Activated naive CD4-positive, alpha-beta T cell (primary cell): ENCODE measurements at places on chromosomes 5 and 9.

- no peak for DNase-seq
These were observed 33.8 kb upstream of the CER1 start for GRCh38 chr9:14756291-14756690.

- no peak for DNase-seq
These were observed 91.6 kb upstream of the PPP1R26 start for GRCh38 chr9:135387976-135388375.

- no peak for DNase-seq
These were observed 2.6 kb upstream of the SMC5 start for GRCh38 chr9:70256123-70256551.

GRCh38 chr9:32306006-32306405 is 78.4 kb upstream of the ACO1 start:
- DNase-seq, result no peak

DNA sequence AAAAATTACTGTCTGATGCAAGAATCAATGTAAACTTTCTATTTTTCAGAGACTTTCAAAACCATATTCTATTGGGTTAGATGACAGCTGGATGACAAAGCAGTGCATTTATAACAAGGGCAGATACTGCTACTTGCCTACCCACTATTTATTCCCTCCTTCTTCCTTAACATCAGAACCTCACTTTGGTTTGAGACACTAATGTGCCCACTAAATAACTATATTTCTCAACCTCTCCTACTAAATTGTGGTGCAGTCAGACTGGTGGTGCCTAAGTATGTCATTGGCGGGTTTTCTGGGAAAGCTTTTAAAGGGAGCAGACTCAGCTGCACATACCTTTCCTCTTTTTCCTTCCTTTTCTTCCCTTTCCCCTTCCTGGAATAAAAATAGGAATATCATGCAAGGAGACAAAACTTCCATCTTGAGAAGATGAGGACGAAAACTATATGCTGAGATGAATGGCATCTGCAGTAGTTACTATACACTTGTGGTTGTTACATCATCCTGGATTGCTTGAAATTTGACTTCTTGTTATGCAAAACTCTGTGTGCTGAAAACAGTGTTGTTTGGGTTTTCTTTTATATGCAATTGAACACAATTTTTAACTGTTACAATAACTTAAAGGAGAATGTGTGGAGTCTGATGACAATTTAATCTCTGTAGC is 43.8 kb downstream of the PRR16 start:
- no peak for DNase-seq

- no peak for DNase-seq
These were observed 182.0 kb downstream of the MUSK start for GRCh38 chr9:110850401-110851135.

DNA sequence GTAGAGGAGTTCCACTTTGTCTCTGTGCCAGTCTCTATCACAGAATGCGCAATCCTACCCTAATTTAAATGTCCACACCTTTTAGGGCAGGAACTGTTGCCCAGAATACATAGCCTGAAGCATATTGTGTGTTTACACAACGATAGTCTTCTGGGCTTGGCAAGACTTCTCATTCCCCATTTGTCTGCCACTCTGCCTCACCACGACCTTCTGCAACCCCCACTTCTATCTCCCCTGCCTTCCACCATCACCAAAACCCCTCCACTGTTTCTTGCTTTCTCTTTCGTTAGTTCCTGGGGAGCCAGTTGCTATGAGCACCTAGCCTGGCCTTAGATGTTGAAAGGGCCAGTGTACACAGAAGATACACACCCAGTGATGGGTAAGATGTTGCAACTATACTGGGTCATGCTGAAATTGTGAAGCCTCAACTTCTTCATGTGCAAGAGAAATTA is 883 bp upstream of the RNF145 start:
- DNase-seq, result no peak

GRCh38 chr9:137116027-137116507 is 1.5 kb upstream of the DPP7 start:
- DNase-seq, result no peak

- no peak for DNase-seq
These were observed at the start of gene LAMC3 for GRCh38 chr9:131008909-131009618. Gene LAMC3 (plus strand): TSS chr9:131009174. CDS start chr9:131009215, 41 bp downstream.

DNA sequence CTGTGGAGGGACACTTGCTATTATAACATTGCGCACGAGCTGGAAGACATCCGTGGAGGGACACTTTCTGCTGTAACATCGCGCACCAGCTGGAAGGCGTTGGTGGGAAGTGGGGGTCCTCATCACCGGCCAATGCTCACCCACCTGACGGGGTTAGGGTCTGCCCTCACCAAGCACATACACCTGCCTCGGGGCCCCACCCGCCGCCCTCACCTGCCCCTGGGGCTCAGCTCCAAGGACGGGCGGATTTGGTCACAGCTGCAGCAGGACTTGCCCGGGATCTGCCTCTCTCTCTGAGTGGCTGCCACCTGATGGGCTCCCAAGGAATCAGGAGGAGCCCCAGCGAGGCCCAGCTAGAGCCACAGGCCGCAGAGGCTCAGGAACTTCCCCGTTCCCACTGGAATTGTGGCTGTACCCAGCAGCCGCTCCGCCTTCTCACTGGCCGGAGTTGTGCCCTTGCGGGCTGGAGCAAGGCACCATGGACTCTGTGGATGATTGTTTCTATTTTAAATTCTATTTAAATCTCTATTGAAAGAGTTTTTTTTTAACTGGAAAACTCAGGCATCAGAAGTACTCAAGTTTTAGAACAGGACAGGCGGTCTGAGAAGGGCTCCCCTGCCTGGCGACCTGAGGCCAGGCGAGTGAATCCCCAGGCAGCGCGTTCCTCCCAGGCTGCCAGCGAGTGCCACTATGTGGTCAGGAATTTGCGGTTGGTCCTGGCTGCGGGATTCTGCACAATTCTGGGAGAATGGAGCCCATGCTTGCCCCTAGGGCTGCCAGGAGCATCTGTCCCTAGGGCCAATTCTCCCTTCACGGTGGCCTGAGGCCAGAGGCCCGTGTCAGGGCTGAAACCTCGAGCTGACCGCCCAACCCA is 38.9 kb upstream of the SLC6A3 start:
- no peak for DNase-seq

DNA sequence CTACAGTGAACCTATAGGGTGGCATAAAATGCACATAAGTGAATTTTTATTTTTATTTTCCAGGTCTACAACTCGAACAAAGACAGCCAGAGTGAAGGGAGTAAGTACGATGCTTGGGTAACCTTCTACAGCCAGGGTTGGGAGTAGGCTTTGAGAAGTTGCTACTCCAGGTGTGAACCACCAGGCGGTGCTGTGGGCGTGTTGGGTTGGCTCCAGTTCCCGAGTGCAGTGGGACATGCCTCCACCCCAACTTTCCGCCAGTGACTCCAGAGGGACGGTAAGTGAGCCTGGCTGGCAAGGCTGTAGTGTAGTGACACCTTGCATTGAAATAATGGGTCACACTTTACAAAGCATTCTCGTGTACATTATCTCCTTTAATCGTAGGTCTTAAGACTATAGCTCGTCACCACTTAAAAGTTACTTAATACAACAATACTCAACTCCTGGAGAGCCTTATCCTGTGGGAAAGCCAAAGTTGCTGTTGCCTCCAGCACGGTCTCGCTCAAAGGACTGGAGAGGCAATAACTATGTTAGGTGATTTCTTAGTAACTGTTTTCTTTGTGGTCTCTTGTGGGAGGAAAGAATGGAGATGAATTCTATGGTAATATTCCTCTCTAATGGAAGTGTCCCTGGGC is 244.0 kb downstream of the ARHGAP26 start:
- no peak for DNase-seq
